ENCODE measurements at places on chromosomes 2 and 18.

- DNase-seq = peak; percentile 19
Measured at GRCh38 chr18:12750076-12750714, 47.4 kb downstream of the PSMG2 start.

GRCh38 chr18:61838521-61838920 is 54.3 kb downstream of the RNF152 start:
- DNase-seq = no peak

DNA sequence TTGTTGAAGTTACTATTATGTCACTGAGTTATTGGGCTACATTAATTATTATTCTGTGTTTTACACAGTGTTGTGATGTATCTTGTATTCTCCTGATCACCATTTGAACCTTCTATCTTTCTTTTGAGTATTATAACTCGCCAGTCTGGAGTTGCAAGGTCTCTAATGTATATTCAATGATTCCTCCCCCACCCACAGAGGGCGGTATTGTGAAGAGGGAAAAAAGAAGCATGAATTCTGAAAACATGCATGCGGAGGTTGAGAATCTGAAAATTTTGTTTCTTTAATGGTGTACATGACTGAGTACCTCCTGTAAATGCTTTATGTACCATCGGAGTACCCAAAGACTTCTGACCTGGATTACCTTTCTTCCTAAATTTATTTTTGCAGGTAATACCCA is 266.6 kb downstream of the NR4A2 start:
- DNase-seq = no peak

DNA sequence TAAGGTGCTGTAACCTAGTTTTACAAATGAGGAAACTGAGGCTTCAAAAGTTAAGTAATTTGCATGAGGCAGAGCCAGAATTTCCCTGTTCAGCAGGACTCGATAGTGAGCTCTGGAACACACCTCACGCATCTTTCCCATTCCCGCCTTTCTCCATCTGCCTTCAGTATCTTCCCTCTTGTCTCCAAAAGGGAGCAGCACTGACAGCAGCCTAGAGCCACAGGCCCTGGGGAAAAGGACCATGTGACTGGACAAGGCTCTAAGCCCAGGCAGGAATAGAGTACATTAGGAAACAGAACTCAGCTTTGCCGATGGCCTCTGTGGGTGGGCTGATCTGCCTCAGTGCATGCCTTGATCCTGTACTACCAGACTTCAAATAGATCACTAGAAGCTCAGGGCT is 21.5 kb downstream of the GPR155 start:
- no peak for DNase-seq

DNA sequence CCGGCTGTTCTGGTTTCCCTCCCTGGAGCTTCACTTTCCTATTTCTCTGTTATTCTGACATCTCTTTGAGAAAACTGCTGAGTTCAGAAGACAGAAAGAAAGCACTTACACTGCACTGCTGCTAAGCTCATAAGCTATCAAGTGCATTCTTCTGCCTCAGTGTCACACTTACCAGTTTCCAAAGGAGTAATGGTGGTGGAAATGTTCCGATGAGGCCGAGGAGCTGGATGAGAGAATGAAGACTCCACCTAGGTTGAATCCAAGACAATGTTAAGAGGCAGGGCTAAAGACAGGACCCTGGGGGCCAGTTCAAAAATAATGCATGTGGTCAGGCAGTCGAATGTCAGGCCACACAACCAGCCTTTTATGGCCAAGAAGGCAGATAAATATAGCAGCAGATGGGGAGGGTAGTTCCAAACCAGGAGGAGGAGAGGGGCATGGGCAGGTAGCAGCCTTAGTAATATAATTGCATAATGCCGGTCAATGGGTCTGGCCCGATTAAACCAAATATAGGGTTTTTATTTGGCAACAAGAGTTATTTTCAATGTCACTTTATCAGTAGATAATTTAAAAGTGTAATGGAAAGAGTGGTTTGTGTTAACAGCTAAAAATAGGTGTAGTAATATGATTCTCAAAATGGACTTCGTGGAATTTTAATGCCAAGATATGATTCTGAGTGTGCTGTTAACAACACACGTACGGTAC is at the start of gene MYOM1:
Gene MYOM1 (minus strand): TSS at position 338 of the 705 bp plus-strand sequence. CDS start 4,745 bp downstream, outside the sequence.
- no peak for DNase-seq

DNA sequence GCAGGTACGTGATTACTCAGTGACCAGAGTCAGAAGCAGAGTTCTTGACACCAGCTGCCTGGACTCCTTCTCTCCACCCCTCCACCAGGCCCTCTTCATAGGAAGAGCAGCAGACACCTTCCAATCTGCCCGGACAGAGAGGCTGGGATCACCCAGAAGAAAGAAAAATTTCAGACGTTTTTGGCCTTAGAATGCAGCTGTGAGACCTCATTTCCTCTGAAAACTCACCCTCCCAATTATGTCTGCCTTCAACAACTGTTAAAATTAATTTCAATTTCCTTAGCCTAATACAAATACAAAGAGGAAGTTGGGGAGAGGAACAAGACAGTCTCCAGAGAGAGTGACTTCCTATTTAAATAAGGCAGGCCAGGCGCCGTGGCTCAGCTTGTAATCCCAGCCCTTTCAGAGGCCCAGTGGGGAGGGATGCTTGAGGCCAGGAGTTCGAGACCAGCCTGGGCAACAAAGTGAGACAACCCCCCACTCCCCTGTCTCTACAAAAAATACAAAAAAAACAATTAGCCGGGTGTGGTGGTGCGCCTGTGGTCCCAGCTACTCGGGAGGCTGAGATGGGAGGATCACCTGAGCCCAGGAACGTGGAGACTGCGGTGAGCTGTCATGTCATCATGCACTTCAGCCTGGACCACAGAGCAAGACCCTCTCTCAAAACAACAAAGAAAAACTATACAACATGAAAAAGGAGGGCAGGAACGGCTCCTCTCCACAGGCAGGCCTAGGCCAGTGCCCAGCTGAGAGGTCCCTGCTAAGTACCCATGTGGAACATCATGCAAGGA is 1.6 kb downstream of the SLC66A2 start:
- no peak for DNase-seq

GRCh38 chr2:831622-832021 is 119.0 kb upstream of the SNTG2 start:
- DNase-seq = no peak

GRCh38 chr2:106065983-106066820 is 127.9 kb downstream of the UXS1 start:
- no peak for DNase-seq

GRCh38 chr2:48574353-48575287 is 43.0 kb upstream of the GTF2A1L start:
- no peak for DNase-seq

DNA sequence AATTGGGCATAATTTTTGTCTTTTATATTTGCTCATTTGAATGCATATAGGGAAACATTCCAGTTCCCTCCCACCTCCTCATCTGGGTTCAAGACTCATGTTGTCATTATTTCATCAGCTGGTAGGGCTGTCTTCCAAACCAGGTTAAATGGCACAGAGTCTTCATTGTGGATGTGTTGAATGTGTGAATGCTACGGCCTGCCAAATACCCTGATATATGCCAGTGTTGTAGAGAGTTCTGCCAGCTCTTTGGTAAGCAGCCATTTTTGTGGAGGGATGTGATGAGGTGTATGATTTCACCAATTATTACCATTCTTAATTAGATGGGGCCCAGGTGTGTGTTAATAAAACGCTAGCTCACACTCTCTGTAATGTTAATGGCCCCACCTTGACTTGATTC is 121.7 kb downstream of the LYPD6B start:
- no peak for DNase-seq

DNA sequence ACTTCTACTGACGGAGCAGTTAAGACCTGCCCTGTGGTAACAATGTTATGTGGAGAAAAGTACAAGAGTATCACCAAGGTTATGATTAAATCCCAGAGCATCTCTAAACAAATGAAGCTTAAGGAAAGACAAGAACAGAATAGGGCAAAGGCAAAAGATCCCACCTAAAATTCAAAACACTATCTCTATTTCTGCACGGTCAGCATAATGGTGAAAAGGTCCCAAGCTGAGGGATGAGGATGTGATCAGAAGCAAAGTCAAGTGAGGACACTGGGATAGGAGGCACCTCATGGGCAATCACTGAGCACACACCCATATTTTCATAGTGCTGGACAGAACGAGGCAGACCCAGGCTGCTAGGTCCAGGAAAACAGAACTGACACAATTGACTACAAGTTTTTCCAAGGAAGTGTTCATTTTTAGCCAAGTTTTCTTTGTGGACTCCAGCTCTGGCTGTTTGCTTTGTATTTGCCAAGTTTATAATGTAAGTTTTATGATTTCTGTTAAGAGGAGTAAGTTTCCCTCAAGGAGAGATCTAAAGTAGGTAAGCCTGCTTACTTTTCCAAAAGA is 77.8 kb downstream of the NCKAP5 start:
- DNase-seq = no peak

GRCh38 chr2:86768189-86768949 is 22.3 kb downstream of the CD8A start:
- DNase-seq = no peak

DNA sequence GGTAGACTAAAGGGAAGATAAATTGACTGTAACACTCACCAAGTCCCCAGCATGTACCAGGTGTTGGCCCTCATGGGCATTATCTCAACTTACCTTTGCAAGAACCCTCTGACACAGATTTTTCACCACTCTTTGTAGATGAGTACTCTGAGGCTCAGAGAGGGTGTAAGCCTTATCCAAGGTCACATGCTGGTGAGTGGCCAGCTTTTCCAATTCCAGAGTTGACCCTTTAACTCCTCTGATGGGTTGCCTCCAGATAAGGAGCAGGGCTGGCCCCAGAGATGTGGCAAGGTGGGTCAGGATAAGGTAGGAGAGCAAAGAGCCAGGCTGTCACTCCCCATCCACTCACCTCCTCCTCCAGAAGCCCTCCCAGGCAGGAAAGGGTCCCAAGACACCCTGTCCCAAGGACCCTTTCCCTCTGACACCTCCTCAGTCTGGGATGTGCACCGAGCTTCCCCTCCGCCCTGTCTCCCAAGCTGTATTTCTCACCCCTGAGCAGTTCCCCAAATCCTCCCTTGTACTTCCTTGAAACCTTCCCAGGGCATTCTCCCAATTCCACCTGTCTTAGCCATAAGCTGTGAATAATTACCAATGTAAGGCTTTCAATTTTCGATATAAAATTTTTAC is 165.9 kb downstream of the ZFP36L2 start:
- no peak for DNase-seq

DNA sequence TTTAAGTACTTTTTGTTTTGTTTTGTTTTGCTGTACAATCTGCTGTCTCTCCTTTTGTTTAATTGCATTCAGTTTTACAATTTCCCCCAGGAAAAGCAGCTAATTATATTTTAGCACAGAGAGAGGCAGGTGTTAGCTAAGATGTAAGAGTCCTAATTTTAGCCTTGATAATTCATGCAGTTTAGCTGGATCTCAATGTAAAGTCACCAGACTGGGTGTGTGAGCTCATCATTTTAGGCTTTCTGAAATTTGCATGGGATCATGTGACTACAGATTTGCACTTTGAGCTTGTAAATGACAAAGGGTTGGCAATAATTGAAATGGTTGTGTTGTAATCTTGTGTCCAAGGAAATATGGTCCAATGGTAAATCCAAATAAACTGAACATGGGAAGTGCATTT is 68.5 kb downstream of the ETAA1 start:
- DNase-seq = no peak

- DNase-seq = no peak
Measured at GRCh38 chr2:26654061-26654340, 12.8 kb upstream of the CIB4 start.

- no peak for DNase-seq
Measured at GRCh38 chr2:173496746-173497145, 142.1 kb downstream of the CDCA7 start.

GRCh38 chr2:100242476-100242875 is 79.8 kb downstream of the LONRF2 start:
- DNase-seq = no peak

DNA sequence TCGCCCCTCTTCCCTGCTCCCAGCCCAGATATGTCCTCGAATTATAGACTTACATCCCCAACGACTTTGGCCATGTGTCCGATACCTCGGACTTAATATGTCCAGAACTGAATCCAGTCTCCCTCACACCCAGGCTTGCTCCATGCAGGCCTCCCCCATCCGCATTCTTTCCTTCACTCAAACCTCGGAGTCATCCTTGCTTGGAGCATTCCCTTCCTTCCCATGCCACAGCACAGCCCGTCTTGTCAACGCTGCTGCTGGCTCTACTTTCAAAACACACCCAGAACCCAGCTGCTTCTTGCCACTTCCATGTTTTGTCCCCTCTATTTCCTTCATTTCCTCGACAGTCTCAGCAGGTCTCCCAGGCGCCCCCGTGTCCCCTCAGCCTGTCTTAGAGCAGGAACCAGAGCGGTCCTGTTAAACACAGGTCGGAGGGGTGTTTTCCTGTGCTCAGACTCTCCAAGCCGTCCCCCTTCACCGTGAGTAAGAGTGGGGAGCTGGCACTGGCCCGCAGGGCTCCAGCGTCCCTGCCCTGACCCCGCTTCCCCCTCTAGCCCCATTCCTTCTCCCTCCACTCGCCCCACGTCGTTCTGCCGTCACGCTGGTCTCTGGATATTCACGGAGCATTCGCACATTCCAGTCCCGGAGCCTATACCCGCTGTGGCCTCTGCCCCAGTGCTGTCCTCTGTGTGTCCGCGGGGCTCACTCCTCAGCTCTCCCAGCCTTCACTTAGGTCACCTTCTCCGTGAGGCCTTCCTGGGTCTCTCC is 54.4 kb downstream of the VAPA start:
- no peak for DNase-seq

DNA sequence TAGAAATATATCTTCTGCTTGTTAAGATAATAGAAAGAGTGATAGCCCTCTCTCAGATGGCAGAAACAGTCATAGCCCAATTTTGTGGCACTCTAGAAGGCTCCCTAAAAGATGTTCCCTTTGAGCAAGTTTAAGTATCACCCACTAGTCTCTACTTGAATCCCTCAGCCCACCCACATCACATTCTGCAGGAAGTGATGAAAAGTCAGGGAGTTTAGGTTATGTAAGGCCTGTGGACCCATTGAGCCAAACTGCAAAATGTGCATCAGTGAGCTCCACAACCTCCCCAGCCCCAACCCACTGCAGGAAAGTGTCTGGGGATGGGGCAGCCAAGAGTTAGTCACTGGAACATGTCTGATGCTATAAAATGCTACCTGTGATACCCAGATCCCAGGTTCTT is 25.6 kb downstream of the ANKRD44 start:
- DNase-seq = no peak

DNA sequence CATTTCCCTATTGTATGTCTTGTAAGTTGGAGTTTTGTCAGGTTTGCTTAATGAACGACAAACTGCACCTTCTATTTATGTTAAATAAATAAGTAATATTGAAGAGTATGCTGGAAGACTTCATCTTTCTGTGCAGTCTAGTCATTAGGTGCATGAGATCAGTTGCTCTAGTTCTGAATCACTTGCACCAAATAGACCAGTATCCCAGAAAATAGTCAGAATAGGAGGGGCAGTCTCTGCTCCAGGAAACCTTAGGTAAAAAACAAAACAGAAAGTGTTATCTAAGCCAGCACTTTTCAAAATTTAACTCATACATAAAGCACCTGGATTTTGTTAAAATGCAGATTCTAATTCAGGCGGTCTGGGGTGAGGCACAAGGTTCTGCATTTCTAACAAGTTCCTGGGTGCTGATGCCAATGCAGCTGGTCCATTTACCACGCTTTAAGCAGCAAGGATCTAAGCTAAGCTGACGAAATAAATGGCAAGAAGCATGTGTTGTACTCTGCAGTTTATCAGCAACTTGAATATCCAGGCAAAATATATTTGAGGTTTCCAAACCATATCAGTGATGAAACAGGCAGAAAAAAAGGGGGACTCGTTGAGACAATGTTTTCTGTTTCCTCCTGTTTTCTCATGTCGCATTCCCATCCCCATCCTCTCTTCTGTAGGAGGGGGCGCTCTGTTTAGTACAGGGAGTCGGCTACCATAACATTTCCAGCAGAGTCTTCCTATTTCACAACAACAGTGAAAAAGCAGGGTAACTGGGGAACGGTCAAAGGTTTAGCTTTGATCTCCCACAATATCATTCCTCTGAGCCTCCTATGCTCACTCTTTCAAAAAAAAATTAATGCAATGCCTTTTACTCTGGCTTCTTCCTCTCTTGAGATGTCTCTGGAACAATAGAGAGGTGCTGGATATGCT is 106.4 kb downstream of the MBD2 start:
- DNase-seq = no peak
